ENCODE measurements at places on chromosomes 3 and 15.

- peak; percentile 39 for DNase-seq
Measured at GRCh38 chr15:60844511-60845174, 365.7 kb upstream of the ICE2 start.

DNA sequence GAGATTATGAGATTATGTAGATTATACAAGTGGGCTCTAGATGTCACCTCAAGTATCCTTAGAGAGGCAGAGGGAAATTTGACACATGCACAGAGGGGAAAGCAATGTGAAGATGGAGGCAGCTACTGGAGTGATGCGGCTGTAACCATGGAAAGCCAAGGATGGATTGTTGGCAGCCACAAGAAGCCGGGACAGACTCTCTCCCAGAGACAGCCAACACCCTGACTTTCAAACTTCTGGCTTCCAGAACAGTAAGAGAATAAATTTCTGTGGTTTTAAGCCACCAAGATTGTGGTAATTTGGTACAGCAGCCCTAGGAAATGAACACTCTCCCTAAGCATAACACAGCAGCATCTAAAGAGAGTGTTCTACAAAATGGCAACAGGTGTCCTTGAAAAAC, 34.4 kb upstream of the PRICKLE2 start:
- no peak for DNase-seq

DNA sequence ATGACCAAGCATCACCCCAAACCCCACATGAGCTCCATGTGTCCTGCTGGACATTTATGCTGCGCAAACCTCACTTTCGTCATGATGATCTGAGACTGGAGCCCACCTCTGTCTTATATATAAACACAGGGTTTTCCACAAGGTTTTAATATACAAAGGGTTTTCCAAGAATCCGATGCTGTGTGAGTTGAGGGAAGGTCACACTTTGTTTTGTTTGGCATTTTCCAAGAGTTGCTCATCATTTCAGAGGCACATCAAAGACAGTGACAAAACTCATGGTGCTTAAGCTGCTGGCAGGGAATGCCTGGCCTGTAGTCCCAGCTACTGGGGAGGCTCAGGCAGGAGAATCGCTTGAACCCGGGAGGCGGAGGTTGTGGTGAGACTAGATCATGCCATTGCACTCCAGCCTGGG, 20.0 kb downstream of the EFCC1 start:
- no peak for DNase-seq

DNA sequence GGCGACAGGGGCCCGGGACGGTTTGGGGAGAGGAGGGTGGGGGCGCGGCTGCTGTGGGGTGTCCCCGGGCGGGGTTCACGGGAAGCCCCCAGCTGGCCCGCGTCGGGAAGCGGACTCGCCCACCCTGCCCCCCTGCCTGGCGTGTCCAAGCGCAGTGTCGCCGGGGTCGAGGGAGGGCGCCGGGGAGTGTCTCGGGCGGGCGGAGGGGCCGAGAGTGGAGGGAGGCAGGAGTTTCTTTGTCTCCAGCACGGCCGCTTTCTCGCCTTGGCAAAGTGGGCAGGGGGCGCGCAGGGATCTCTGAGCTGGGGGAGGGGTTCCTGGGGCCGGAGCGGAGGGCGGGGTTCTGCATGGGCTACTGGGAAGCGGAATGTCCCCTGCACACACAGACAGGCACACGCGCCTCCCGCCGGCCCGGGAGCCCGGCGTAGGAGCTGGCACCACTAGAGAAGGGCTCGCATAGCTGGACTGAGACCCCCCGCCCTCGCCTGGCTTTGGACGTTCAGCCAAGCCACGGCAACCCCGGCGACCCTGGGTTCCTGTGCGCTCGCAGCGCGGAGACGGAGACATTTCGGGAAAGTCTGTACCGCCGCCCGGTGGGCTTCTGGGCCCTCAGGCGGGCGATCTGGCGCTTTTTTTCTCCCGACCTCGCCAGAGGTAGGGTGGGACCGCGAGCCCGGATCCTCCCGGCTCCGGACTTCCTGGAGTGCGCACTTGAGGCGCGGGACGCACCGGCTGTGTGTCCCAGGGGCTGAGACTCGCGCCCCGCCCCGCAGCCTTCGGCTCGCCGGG, 822 bp downstream of the ST8SIA2 start:
- no peak for DNase-seq

- no peak for DNase-seq
Measured at GRCh38 chr3:31288641-31289100, 244.1 kb upstream of the STT3B start.

DNA sequence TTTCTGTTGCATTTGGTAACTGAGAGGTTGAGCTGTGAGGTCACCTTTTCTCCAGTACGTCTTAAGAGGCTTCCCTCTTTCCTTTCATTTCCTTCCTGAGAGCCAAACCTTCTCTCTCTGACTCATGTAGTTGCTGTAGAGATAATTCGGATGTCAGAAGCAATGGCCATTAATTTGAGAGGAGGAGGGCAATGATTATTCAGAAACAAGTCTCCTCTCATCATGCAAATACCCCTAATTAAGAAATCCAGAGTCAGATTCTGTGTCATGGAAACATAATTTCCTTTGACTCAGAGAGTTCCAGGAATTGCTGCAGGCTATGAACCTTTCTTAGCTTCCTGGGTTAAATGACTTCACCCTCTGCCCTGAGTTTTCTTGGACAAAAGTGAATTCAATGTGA, 59.0 kb upstream of the GSK3B start:
- DNase-seq, result no peak

- DNase-seq, result no peak
Measured at GRCh38 chr15:36178303-36178633, 401.2 kb upstream of the CDIN1 start.

DNA sequence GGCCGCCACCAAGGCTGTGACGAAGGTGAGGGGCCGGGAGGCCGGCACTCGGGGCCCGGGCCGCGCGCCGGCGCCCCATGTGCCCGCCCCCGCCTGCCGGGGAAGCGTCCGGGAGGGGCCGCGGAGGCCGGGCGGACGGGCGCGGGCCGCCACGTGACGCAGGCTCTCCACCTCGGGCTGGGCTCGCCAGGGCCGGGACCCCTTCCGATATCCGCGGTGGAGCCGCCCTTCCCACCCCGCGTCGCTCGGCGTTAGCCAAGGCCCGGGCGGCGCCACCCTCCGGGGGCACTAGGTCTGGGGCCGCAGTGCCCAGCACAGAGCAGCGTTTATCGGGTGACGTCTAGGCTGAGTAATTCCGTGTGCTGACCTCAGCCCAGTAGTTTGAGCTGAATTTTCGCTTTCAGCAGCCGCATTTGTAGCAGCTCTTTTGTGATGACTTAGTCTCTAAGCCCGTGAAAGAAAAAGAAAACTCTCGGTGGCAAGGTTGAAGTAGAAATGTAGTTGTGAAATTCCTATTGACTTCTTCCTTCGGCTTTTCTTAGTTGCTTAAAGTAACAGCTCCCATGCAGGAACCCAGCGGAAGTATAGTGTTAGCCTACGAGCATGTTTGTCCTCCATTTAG, 885 bp downstream of the CDV3 start:
- DNase-seq, result peak; percentile 59

DNA sequence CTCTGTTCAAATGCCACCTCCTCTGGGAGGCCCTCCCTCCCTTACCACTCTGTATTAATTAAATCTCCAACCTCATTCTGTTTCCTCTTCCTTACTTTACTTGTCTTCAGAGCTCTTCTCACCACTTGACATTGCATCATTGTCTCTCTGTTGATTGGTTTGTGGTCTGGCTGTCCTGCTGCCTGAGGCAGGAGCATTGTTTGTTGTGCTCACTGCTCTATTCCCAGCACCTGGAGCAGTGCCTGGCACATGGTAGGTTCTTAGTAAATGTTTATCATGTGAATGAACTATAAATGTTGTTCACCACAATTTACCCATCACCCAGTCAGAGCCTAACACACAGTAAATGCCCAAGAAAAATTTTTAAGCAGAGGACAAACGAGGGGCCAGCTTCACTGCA, 6.7 kb upstream of the BFSP2 start:
- DNase-seq, result no peak

GRCh38 chr15:67900621-67901147, 60.8 kb upstream of the RNU6-1 start:
- DNase-seq, result no peak

GRCh38 chr3:164465172-164465571, 613.1 kb downstream of the SI start:
- no peak for DNase-seq

DNA sequence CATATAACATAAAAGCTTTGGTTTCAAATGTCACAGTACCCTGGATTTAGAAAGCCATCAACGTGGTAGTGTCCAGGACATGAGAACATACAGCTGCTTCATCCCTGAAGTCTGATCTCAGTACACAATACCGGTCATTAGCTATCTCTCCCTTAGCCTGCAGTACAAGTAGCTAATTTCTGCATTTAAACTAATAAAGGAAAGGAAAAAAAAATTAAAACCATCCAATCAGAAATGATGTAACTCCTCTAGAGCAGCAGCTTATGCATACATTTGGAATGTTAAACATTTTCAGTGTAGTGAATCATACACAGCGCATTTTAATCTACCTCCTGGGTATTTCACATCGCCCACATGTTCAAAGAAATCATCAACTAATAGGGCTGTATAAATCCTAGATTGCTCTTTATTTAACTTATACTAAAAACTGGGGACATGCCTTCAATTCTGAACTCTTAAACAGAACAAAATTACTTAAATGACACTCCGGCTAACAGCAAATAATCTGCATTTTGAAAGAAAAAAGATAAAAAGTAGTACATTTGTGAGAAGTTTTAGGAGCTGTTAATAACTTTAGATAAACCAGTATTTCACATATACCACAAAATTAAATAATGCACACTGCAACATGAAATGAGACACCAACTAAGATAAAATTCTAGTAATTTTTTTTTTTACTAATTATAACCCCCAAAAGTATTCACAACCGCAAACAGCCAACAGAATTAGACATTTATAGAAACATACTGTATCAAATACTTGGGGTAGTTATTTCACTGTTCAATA, 3.7 kb downstream of the IGF2BP2 start:
- DNase-seq, result no peak

- no peak for DNase-seq
Measured at GRCh38 chr3:36633060-36633459, 131.3 kb downstream of the DCLK3 start.

DNA sequence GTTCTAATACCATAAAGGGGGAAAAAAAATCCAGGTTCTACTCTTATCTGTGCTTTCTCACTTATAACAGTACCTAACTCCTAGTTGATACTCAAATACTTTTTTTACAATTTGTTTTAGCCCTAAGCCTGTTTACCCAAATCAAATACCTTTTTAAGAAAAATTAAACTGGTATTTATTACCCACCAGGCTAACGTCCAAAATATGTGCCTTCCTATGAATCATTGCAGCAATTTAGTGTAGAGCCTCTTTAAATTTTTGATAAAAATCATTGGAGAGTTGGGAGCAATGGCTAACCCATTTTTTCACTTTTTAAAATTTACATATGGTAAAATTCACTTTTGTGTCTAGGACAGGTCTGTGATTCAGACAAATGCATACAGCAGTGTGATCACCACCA, 27.9 kb downstream of the FILIP1L start:
- DNase-seq, result no peak

DNA sequence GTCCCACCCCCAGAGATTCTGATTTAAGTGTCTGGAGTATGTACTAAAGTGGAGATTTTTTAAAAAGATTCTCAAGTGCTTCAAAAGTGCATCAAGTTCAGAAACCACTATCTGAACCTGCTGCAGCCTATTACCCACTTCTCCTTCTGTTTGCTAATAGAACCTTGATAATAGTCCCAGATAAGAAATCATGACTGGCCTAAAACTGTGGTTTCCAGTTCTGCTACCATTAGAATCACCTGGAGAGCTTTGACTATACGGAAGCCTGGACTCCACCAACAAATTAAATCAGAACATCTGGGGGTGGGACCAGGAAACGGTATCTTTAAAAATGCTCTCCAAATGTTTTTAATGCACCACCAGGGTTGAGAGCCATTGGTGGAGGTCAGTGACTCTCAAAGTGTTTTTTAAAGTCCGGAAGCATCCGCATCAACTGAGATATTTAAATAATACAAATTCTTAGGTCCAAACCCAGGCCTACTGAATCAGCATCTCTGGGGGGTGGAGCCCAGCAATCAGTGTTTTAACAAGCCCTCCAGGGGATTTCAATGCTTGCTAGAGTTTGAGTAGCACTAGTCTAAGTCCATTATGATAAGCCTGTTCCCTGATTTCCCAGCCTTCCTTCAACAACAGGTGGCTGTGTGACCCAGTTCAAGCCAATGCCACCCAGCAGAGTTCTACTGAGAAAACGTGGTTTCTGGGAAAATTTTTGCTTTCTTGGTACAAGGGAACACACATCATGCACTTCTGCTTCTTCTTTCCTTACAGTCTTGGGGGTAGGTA, 45.4 kb upstream of the TIPARP start:
- no peak for DNase-seq

- DNase-seq, result no peak
Measured at GRCh38 chr15:63348392-63348791, 33.3 kb downstream of the CA12 start.

GRCh38 chr3:139307601-139308555, 35.9 kb upstream of the MRPS22 start:
- DNase-seq, result no peak

- peak; percentile 32 for DNase-seq
Measured at GRCh38 chr15:42133886-42134502, 22.4 kb downstream of the PLA2G4F start.

- DNase-seq, result no peak
Measured at GRCh38 chr3:179608931-179609720, 4.5 kb downstream of the NDUFB5 start.

DNA sequence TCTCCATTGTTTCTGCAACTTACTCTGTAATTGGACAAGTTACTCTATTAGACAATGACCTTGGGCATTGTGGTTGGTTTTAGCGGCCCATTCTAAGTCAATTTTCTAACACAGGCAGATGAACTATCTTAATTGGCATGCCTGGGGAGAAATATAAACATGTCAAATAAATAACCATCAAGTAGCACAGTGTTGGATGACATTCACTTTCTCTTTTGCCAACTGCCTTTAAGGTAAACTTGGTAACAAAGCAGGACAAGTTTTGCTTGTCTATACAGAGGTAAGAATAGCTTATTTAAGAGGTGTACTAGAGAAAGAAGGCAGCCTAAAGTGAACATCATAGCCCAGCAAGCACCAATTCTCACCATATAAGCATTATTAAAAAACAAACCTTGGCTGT, 599.6 kb downstream of the GBE1 start:
- no peak for DNase-seq

DNA sequence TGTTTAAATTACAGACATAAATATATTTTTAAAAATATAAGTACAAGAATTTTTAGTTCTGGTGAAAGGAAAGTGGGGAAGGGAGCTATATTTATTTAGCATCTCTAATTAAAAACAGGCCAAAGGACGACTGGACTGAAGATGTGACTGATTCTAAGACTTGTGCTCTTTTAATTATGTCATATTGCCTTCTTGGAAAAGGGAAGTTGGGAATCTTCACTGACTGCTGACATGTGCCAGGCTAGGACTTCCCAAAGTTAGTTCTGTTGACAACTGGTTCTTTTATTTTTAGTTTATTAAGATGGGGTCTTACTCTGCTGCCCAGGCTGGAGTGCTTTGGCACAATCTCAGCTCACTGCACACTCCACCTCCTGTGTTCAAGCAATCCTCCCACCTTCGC, 13.5 kb downstream of the CNOT10 start:
- DNase-seq, result no peak

DNA sequence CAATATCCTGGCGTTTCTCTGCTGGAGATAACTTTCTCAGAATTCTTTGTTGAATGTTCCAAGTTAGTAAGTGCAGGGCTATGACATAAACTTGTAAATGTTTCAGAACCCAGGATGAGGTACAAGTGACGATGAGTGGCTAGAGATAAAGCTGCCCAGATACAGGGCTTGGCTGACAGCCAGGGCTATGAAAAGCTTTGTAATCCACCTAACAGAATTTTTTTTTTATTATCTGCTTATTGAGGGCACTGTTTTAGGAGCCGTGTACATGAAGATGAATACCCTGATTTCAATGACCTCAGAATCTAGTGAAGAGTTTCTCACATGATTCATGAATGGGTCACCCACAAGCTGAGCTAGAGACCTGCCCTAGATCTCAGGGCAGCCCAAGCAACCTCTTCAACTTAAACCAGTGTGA, 431.4 kb downstream of the DIPK2A start:
- DNase-seq, result no peak
